ENCODE measurements at places on chromosomes 2 and 18.

GRCh38 chr2:20016346-20016745 is 3.9 kb upstream of the MATN3 start:
- no peak for DNase-seq

DNA sequence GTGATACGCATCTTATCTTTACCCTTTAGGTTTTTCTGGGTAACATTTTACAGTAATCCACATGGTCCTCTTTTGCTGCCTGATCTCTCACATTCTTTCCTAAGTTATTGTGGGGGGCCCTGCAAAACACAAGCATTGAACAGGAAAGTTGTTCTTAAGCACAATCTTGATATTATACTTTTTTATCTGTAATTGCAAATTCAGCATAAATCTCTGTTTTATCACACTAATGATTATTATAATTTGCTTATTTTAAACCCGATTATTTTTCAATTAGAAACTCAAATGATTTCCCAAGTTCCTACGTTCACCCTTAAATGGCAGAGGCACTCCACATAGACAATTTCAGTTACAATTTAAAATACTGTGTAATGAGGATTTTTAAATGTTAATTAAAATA is 386.0 kb upstream of the GYPC start:
- no peak for DNase-seq

- DNase-seq, result no peak
These were observed 175.0 kb upstream of the CYRIA start for GRCh38 chr2:16840496-16841172.

- no peak for DNase-seq
These were observed 3.5 kb upstream of the BCL2 start for GRCh38 chr18:63322908-63323634.

DNA sequence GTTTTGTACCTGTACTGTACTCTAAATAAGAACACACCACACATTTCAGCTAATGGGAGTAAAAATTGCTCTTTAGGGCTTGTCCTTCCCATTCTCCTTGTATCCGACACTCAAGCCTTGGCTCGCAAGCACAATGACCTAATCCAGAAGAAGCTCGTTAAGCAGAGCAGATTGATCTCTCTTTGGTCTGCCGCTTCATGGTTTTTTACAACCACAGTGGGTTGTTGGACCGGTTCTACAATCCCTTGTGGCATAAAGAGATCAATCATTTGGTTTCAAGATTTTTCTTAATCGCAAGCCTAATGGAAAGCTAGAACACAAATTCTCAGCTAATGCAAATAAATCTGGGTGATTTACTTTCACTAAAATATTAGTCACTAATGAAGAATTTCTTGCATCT is 662.1 kb downstream of the LRP1B start:
- no peak for DNase-seq

DNA sequence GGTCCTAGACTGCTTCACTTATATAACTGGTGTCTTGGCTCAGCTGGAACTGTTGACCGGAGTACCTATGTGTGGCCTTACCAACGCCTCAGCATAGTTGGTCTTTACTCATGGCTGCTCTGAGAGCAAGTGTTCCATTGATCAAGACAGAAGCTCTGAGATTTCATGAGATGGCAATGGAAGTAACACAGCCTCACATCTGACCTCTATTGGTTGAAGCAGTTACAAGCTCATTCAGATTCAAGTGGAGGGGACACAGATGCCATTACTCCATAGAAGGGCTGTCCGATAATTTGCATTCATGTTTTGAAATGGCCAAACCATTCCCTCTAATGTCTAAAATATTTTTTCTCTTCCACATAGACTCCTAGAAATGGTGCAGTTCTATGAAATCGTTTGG is 46.4 kb upstream of the STK39 start:
- DNase-seq, result no peak

- no peak for DNase-seq
These were observed 857.4 kb downstream of the TDRD15 start for GRCh38 chr2:21981127-21981526.

- DNase-seq, result no peak
These were observed 96.0 kb downstream of the TFCP2L1 start for GRCh38 chr2:121189011-121189410.

DNA sequence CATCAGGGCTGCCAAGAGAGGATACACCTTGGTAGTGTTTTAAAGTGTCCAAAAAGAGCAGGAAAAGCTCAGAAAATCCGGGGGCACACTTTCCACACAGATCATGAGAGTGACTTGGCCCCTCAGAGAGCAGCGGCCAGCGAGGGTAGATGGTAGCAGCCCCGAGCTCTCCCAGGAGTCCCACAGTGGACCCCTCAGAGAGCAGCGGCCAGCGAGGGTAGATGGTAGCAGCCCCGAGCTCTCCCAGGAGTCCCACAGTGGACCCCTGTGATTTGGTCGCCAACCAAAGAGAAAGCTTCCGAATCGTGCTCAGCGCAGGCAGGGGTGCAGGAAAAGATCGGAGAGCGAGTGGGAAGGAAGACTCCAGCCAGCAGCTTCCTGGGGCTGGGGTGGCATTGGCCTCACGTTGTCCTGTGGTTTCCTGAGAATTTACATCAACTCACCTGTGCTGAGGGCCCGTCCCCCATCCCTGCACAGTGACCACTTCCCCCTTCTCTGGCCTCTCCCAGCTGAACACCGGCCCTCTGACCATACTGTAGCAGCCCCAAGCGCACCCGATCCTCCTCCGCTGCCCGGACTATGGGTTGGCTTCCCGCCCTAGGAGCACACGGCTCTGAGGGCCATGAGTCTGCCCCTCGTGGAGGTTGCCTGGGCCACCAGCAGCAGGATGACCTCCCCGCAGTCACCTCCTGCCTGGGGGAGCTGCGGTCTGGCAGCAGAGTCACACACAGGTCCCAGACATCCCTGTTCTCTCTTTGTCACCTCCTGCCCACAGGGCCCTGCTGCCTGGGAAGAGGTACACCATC is 33.7 kb downstream of the MTERF4 start:
- no peak for DNase-seq

All from stimulated activated CD8-positive, alpha-beta memory T cell treated with anti-CD3 and anti-CD28 coated beads, Interleukin-4, amount 100 ng/mL, for 4 hours (primary cell).